ENCODE measurements at places on chromosomes 12 and 14.

GRCh38 chr12:125149160-125150108, 84.2 kb downstream of the AACS start:
- no peak for DNase-seq

GRCh38 chr14:68784226-68784910, 8.5 kb downstream of the ZFP36L1 start:
- DNase-seq, result no peak

DNA sequence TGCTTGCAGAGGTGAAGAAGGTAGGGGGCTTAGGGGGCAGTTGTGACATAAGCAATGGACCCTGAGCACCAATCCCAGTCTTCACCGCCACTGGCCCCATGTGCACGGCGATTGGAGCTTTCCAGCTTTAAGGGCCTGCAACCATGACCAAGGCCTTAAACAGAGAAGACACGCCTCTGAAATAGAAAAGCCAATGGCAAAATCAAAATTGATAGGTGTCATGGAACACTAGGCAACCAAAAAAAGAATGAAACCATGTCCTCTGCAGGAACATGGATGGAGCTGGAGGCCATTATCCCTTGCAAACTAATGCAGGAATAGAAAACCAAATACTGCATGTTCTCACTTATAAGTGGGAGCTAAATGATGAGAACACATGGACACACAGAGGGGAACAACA, 146.3 kb downstream of the SCARB1 start:
- no peak for DNase-seq

GRCh38 chr14:52131640-52132320, 62.9 kb upstream of the NID2 start:
- DNase-seq, result peak; percentile 7

- no peak for DNase-seq
These were observed 54.6 kb upstream of the DICER1 start for GRCh38 chr14:95211721-95212504.

GRCh38 chr14:35402323-35403113, 2.0 kb downstream of the NFKBIA start:
- peak; percentile 21 for DNase-seq

- no peak for DNase-seq
These were observed 116.2 kb downstream of the BMP4 start for GRCh38 chr14:53840444-53840843.

GRCh38 chr12:39763071-39763889, 143.7 kb upstream of the ABCD2 start:
- DNase-seq, result no peak

- no peak for DNase-seq
These were observed 401.6 kb downstream of the CCDC91 start for GRCh38 chr12:28591831-28592230.

GRCh38 chr12:118023301-118023860, 6.9 kb downstream of the RFC5 start:
- no peak for DNase-seq
